GF-D8 (cell line): ENCODE measurements at places on chromosomes 5 and 9.

- no peak for DNase-seq
Observed at GRCh38 chr9:135328485-135329417, 150.8 kb upstream of the PPP1R26 start.

GRCh38 chr5:79595086-79595485, 17.2 kb upstream of the TENT2 start:
- DNase-seq, result no peak

GRCh38 chr5:145247745-145248040, 587.4 kb downstream of the PRELID2 start:
- DNase-seq, result no peak

- no peak for DNase-seq
Observed at GRCh38 chr9:76266649-76267283, 127.5 kb downstream of the RFK start.

DNA sequence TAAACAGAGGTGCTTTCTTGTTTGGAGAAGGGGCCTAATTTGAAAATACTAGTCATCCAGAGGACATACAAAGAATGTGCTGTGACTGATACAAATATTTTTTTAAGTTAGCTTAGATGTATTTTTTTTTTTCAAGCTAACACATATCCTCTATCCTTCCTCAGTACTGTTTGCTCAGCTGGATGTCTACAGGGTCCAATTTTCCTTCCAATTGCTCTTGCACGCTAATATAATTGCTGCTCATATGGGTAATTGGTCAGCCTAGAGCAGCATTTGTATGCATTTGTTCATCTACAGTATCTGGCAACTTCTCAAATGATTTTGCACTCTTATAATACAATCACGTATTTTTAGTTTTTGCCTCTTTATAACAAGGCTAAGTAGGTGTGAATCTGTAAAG, 84.7 kb downstream of the ZDHHC21 start:
- no peak for DNase-seq

DNA sequence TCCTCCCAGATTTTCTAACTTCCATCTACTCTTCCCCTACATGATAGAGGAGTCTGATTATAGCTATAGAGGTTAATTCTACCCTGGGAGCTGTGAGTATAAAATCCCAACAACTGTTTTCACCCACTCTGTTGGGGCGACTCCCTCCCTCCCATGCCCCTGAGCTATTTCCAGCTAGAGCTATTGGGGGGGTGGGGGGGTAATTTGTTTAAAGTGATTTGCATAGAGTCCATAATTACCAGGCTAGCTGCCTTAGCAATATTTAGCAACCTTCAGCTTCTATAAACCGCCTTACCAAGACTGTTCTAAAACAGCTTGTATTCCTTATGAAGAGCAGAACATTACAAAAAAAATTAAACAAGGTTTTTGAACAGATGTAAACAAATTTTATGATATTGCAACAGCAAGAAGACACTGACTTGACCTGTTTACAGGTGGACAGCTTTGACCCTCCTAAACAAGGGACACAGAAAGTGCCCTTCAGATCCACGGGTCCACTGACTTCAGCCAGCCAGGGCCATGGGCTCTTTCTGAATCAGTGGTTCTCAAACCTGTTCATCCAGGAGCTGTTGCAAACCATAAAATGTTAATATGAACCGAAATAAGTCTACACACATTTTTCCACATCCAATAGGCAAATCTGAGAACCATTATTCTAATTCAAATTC, 98.2 kb downstream of the OTULIN start:
- no peak for DNase-seq

DNA sequence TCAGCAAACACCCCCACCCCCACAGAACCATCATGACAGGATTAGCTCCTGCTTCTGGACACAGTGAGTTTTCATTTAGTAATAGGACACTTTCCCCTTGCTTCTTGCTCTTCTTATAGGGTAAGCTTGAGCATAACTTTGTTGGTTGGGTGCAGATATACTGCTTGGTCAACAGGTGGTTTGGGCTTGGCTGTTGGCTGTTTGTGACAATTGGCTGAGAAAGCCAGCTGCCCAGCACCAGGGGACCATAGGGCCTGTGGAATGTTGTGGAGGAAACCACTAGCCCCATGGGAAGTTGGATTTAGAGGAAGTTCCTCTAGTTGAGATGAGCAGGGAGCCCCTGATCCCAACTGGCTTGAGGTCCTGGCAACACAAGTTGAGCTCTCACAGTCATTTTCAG, 30.5 kb downstream of the PPP3R2 start:
- DNase-seq, result no peak
